PC-9 (cell line): ENCODE measurements at places on chromosomes 4 and X. TPM values are rescaled to one million over a fixed set of nuclear protein-coding genes. Genes with fewer than 3 reads are reported as not detected.

DNA sequence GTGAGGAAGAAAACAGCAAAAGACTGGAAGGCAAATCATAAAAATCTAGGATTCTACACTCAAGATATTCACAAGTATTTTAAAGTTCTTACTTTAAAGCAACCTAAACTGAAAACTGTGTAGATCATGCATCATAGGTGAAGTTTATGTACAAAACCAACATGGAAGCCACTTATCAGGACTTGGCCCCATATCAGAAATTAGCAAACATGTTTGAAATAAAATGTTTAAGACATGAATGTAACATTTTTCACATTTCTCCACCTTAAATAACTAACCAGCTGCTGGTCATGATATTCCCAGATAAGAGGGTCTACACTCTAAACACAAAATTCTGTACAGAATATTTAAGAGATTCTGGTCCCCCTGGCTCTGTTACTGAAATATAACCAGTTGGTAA lies 38.5 kb downstream of the APBB2 start:
- DNase-seq = no peak
- H3K4me1 ChIP-seq = peaks cover 24% of the 10 kb centered on the region; the same call in 1 of the 2 replicates
- H3K27me3 ChIP-seq = no peaks in the 10 kb centered on the region
- H3K27ac ChIP-seq = no peak overlapping the region
- H3K4me3 ChIP-seq = no peak overlapping the region

DNA sequence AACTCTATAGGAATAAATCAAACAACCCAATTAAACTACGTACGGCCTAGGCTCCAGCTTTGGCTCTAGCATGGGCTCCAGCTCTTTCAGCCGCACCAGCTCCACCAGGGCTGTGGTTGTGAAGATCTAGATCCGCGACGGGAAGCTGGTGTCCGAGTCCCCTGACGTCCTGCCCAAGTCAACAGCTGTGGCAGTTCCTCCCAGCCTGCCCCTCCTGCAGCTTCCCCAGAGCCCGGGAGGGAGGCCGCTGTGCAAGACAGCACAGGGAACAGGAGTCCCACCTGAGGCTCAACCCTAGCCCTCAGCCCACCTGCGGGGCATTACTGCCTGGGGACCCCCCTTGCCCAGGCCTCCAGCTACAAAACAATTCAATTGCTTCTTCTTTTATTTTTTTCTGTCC lies 2680.3 kb downstream of the PCDH7 start:
- H3K27me3 ChIP-seq = no peaks in the 10 kb centered on the region
- no peaks in the 10 kb centered on the region for H3K4me1 ChIP-seq
- H3K36me3 ChIP-seq = no peaks in the 10 kb centered on the region
- H3K27ac ChIP-seq = no peak overlapping the region

GRCh38 chr4:145493166-145493565 lies 11.5 kb downstream of the SMAD1 start:
- no peak overlapping the region for H3K4me3 ChIP-seq
- no peak overlapping the region for H3K27ac ChIP-seq
- H3K4me1 ChIP-seq = no peaks in the 10 kb centered on the region
- H3K27me3 ChIP-seq = no peaks in the 10 kb centered on the region
- DNase-seq = no peak

DNA sequence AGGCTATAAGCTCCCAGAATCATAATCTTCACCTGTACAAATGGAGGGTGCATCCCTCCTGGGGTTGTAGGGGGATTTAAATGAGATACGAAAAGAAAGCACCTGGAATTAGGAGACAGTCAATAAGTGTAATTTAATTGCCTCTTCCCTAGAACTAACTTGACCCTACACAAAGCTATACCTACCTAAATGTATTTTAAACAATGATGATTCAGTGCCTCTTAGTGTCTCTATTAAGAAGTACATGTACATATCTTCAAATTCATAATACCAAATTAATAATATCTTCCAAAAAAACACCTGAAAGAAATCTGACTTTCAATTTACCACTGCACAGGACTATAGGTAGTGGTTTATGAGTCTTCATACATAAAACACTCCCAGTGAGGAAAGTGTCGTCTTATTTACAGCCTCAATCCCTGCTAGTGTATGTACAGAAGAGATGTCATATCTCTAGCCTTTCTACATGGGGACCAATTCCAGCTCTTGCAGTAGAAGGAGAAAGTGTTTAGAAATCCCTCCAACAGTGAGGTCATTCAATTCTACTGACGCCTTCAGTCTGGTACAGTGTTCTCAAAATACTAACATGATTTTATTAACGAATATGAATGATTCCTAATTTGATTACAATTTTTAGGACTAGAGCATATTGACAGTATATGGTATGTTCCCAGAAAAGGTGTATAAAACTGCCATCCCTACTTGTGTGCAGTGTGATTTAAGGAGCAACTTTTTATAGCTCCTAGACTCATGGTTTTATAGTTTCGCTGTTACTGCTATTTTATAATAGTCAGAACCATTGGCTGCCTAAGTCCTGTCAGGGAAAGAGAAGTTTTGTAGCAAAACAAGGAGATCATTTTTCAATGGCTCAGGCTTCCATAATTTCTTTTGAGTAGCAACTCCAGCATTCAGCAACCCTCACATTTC lies 282.7 kb downstream of the UNC5C start:
- H3K27ac ChIP-seq = no peak overlapping the region
- no peak overlapping the region for H3K4me3 ChIP-seq
- peaks cover 13% of the 10 kb centered on the region for H3K4me1 ChIP-seq

- H3K36me3 ChIP-seq = no peaks in the 10 kb centered on the region
- H3K27ac ChIP-seq = no peak overlapping the region
- no peaks in the 10 kb centered on the region for H3K4me1 ChIP-seq
- DNase-seq = no peak
- no peak overlapping the region for H3K4me3 ChIP-seq
Observed at GRCh38 chrX:55783723-55784122, 66.2 kb downstream of the RRAGB start.

DNA sequence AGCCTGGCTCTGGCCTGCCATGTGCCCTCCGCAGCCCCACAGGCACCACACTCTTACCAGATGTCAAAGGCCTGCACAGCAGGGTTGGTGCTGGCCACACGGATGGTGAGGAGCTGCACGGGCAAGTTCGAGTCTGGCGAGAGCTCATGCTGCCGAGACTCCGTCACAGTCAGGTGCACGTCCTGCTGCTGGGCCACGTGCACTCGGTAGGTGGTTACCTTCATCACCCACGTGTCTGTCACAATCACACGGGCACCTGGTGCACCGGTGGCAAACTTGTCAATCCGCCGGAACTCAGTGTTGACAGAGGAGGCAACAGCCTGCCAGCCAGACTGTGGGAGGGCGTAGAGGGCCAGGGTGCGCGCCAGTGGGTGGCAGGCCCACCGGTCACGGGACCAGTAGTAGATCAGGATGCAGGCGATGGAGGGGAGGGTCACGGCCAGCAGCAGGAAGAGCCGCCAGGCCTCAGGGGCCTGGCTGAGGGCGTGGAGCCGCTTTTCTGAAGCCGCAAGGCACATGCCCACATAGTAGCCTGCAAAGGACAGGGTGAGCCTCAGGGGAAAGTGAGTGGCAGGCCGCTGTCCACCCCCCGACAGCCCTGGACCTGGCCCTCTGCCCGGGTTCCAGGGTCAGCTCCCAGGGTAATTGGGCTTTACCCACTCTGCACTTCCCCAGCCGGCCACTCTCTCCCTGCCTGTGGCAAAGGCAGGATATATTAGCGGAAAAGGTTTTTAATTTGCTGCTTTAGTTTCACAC lies 2.9 kb downstream of the TMEM129 start:
- no peak overlapping the region for H3K27ac ChIP-seq
- H3K4me3 ChIP-seq = no peak overlapping the region
- H3K4me1 ChIP-seq = peaks cover 30% of the 10 kb centered on the region
- no peaks in the 10 kb centered on the region for H3K36me3 ChIP-seq
- DNase-seq = no peak

- peak overlapping the region; percentile 82 for H3K27ac ChIP-seq
- H3K4me1 ChIP-seq = peaks cover 52% of the 10 kb centered on the region
- no peaks in the 10 kb centered on the region for H3K27me3 ChIP-seq
- 0 out of 2 replicates have a peak, but pooled peaks cover 5% of the 10 kb centered on the region for H3K36me3 ChIP-seq
- peak; percentile 91 for DNase-seq
Observed at GRCh38 chr4:83561381-83561780, 25.5 kb downstream of the GPAT3 start.

GRCh38 chrX:77433001-77433400 lies 14.2 kb upstream of the FGF16 start:
- H3K4me3 ChIP-seq = no peak overlapping the region
- DNase-seq = no peak
- H3K4me1 ChIP-seq = peaks cover 7% of the 10 kb centered on the region; the same call in 1 of the 2 replicates
- H3K36me3 ChIP-seq = no peaks in the 10 kb centered on the region

GRCh38 chrX:135497736-135498135 lies 22.7 kb upstream of the INTS6L start:
- no peak overlapping the region for H3K4me3 ChIP-seq
- no peaks in the 10 kb centered on the region for H3K27me3 ChIP-seq
- no peak overlapping the region for H3K27ac ChIP-seq
- no peaks in the 10 kb centered on the region for H3K36me3 ChIP-seq
- H3K4me1 ChIP-seq = no peaks in the 10 kb centered on the region
- no peak for DNase-seq

DNA sequence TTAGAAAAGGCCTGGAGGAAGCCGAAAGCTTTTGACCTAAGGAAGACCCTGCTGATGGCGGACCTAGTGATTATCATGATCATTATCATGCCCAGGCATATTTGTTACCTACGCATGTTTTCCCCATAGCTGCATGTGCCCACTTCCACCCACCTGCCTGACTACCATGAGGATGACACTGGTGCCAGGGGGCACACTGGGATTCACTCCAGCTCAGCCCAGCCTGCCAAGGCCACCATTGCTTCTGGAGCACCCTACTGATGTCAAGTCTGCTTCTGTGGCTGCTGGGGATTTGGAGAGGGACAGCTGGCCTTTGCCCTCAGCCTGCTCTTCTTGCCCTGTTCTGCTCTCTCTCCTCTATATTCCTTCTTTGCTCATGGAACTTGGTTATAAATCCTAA lies 124.7 kb upstream of the NALF2 start:
- H3K36me3 ChIP-seq = no peaks in the 10 kb centered on the region
- H3K27me3 ChIP-seq = no peaks in the 10 kb centered on the region
- no peaks in the 10 kb centered on the region for H3K4me1 ChIP-seq
- no peak for DNase-seq
- no peak overlapping the region for H3K4me3 ChIP-seq

DNA sequence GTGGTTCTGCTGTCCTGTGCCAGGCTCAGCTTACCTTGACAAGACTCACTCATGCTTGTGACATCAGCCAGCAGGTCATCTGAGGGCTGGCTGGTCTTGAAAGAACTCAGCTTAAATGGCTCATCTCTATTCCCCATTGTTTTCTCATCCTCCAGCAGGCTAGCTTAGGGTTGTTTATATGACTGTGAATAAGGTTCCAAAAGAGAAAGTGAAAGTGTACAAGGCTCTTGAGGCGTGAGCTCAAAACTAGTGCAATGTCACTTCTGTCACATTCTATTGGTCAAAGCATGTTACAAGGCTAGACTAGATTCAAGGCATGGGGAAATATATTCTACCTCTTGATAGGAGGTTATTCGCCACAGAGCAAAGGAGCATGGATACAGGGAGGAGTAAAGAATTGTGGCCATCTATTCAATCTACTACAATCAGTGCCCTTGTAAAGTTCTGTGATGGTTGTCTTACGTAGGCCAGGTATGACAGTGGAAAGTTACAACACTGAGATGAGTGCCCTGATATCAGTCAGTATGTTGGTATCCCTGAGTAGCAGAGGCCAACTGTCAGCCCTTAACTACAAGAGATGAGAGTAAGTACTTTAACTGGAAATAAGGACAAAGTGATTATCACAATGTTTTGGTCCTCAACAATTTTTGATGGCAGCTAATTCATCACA lies 19.8 kb upstream of the TMLHE start:
- H3K27me3 ChIP-seq = no peaks in the 10 kb centered on the region
- no peak overlapping the region for H3K27ac ChIP-seq
- no peaks in the 10 kb centered on the region for H3K4me1 ChIP-seq
- DNase-seq = no peak
- no peak overlapping the region for H3K4me3 ChIP-seq

GRCh38 chr4:1265351-1265750 lies 16.4 kb upstream of the CTBP1 start:
- no peaks in the 10 kb centered on the region for H3K36me3 ChIP-seq
- peaks cover 26% of the 10 kb centered on the region for H3K27me3 ChIP-seq
- no peak for DNase-seq

DNA sequence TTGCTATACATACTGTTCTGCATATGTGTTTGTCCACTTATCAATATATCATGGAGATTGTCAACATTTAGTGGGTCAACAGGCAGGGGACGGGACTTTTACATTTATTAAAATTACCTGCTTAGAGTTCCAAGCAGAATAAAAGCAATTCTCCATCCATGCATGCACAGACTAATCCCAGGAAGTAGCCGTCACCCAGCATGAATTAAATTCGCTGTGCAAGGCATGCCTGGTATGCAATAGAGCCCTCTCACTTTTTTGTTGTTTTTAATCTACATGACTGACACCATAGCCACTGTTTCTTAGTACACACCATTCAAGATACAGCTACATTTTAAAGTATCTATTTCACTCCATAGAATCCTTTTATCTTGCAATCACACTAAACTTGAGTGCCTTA lies 108.9 kb downstream of the USP46 start:
- no peak overlapping the region for H3K4me3 ChIP-seq
- no peaks in the 10 kb centered on the region for H3K4me1 ChIP-seq
- H3K27ac ChIP-seq = no peak overlapping the region
- H3K27me3 ChIP-seq = no peaks in the 10 kb centered on the region

- peak; percentile 92 for DNase-seq
- H3K36me3 ChIP-seq = no peaks in the 10 kb centered on the region; the same call in 1 of the 2 replicates
- peaks cover 63% of the 10 kb centered on the region for H3K4me1 ChIP-seq
- H3K4me3 ChIP-seq = peak overlapping the region; percentile 27; the same call in 1 of the 2 replicates
- peak overlapping the region; percentile 94 for H3K27ac ChIP-seq
- no peaks in the 10 kb centered on the region for H3K27me3 ChIP-seq
Observed at GRCh38 chrX:7119950-7120877, 27.3 kb upstream of the STS start.

DNA sequence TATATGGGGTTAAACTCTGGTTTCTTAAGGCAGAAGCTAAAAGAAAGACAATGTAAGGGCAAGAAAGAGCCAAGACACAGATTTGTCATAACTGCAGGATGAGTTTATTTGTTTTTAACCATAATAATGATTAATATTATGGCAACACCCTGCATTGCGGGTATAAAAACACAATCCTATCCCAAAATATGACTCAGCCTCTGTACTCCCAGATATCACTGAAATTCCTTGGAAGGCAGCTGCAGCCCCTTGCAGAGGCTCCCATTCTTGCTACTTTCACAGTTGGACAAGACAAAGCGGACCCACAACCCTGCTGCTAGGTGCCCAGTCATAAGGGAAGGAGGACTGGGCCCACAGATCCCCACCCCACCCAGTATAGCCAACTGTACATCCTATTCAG lies 20.4 kb upstream of the FGF16 start:
- H3K36me3 ChIP-seq = no peaks in the 10 kb centered on the region
- no peaks in the 10 kb centered on the region; the same call in 1 of the 2 replicates for H3K4me1 ChIP-seq
- H3K27me3 ChIP-seq = no peaks in the 10 kb centered on the region
- no peak overlapping the region for H3K4me3 ChIP-seq

DNA sequence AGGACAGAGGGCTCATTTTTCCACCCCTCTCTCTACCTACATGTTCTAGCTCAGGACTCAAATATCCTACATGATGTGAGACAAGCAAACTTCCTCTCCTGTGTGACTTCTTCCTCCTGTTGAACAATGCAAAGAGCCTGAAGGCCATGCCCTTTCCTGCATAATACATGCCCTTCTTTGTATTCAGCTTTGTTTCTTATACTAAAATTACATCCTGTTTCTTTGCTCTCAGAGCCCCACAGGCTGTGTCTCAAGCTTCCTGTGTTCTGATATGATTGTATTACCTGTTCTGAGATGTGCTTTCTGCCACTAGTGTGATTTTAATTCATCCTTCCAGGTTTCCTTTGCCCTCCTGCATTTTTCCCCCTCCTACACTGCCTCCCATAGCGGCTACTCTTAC lies 166.4 kb upstream of the AFF2 start:
- no peaks in the 10 kb centered on the region for H3K4me1 ChIP-seq
- H3K27me3 ChIP-seq = no peaks in the 10 kb centered on the region; the same call in 1 of the 2 replicates
- H3K4me3 ChIP-seq = no peak overlapping the region

Gene ELF2
- total RNA-seq = 29.9 and 30.7 TPM in 2 replicates

Gene ADH1C
- total RNA-seq = 0.50 and 0.63 TPM in 2 replicates

Gene CNKSR2
- total RNA-seq = 0.58 and 1.5 TPM in 2 replicates

Gene NSG1
- not detected in 2 replicates for total RNA-seq
